ENCODE measurements at places on chromosomes 2 and 18. TPM values are rescaled to one million over a fixed set of nuclear protein-coding genes. Genes with fewer than 3 reads are reported as not detected.

The TEKT4 gene
- total RNA-seq, result not detected

GRCh38 chr18:44779753-44780292 lies 99.1 kb downstream of the SETBP1 start:
- no peaks in the 10 kb centered on the region for H3K36me3 ChIP-seq
- no peak for DNase-seq
- no peaks in the 10 kb centered on the region for H3K27me3 ChIP-seq
- H3K27ac ChIP-seq, result no peak overlapping the region
- no peak overlapping the region for H3K4me3 ChIP-seq

- H3K36me3 ChIP-seq, result no peaks in the 10 kb centered on the region
- H3K27me3 ChIP-seq, result no peaks in the 10 kb centered on the region
- no peak for DNase-seq
- no peak overlapping the region for H3K4me3 ChIP-seq
- H3K27ac ChIP-seq, result peak overlapping the region; percentile 87
- peaks cover 44% of the 10 kb centered on the region for H3K4me1 ChIP-seq
These were observed 20.5 kb upstream of the RNF149 start for GRCh38 chr2:101329026-101329425.

DNA sequence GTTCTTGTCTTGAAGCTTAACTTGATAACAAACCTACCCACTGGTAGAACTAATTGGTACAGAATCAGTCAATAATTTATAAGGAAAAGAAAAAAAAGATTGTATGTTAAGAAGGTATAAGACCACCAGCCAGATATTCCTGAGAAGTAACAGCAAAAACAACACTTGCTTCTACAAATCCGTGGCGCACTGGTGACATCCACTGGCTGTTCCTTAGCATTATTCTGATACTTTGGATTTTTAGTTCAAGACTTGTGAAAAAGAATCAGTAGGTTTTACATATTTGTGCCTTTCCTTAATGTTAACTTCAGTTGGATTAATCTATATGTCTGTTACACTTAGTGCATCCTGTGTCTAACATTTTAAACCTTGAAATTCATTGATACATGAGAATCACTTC lies 141.8 kb downstream of the GRB14 start:
- H3K4me3 ChIP-seq, result no peak overlapping the region
- no peaks in the 10 kb centered on the region for H3K36me3 ChIP-seq
- no peak for DNase-seq
- H3K27me3 ChIP-seq, result no peaks in the 10 kb centered on the region
- H3K27ac ChIP-seq, result no peak overlapping the region

DNA sequence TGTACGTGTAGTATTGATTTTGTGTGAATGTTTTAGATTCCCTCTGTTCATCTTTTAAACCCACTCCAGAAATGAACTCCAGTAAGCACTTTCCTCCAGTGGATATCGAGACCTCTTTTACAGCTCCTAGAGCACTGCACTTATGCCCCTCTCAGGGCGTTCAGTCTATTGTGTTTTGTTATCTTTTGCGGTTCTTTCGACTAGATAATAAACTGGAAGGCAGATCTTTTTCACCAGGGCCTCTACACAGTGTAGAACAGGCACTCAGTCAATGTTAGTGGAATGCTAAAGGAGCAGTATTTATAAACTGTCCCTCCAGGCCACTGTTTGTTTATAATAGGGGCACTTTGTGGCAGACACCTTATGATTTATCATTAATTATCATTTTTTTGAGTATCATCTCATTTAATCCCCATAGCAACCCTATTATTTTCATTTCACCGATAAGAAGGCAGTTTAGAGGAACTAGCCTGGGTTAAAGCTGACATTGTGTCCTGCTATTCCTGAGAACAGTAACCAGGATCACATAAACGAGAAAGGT lies 742 bp upstream of the SOS1 start:
- peaks cover 47% of the 10 kb centered on the region for H3K4me1 ChIP-seq
- H3K27me3 ChIP-seq, result no peaks in the 10 kb centered on the region
- H3K4me3 ChIP-seq, result peak overlapping the region; percentile 97
- DNase-seq, result peak; percentile 52
- H3K36me3 ChIP-seq, result no peaks in the 10 kb centered on the region

- no peaks in the 10 kb centered on the region for H3K27me3 ChIP-seq
- no peak for DNase-seq
- no peak overlapping the region for H3K27ac ChIP-seq
- H3K4me3 ChIP-seq, result no peak overlapping the region
These were observed 65.8 kb downstream of the KCTD1 start for GRCh38 chr18:26482569-26482968.

DNA sequence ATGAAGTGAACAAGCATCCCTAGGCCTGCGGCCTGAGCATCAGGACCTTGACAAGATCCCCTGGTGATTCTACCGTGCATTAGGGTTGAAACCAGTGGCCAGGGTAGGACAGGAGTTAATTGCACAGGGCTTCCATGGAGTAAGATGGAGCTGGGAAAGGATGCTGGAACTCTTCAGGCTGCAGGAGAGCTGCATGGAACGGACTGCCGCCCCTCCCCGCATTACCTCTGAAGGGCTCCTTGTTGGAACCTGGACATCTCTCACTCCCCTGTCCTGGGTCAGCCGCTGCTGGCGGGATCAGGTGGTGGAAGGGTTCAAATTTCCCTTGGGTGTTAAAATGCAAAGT lies 156.6 kb upstream of the ID2 start:
- peak overlapping the region; percentile 34 for H3K27ac ChIP-seq
- no peaks in the 10 kb centered on the region for H3K27me3 ChIP-seq
- DNase-seq, result no peak

GRCh38 chr2:68316111-68316510 lies 3.6 kb downstream of the CNRIP1 start:
- no peaks in the 10 kb centered on the region for H3K27me3 ChIP-seq
- peaks cover 10% of the 10 kb centered on the region for H3K36me3 ChIP-seq
- no peak overlapping the region for H3K27ac ChIP-seq

DNA sequence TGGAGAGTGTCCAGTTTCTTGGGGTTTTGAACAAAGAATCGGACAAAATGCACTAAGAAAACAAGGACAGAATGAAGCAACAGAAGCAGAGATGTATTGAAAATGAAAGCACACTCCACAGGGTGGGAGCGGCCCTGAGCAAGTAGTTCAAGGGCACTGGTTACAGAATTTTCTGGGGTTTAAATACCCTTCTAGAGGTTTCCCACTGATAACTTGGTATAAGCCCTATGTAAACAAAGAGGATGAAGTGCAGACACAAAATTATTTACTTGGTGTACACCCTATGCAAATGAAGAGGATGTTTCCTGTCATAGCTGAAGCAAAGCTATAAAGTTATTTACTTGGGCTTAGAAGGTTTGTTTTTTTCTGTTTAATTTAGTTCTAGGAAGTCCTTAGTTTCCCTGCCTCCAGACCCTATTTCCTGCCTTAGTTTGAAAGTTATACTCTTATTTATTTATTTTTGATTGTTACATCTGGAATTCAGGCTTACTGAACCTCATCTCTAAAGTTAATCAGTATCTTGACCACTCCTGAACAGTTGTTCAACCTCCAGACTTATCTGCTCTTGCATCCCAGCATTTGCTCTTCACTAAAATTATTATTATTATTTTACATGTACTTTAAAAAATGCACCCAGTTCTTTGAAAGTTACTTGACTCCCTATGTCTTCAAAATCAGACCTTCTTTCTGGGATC lies 193.5 kb downstream of the SPP2 start:
- no peak for DNase-seq
- H3K4me1 ChIP-seq, result no peaks in the 10 kb centered on the region
- H3K27ac ChIP-seq, result no peak overlapping the region
- H3K36me3 ChIP-seq, result no peaks in the 10 kb centered on the region
- no peaks in the 10 kb centered on the region for H3K27me3 ChIP-seq

- no peak overlapping the region for H3K4me3 ChIP-seq
- no peaks in the 10 kb centered on the region for H3K27me3 ChIP-seq
- no peak overlapping the region for H3K27ac ChIP-seq
These were observed 62.5 kb downstream of the RRM2 start for GRCh38 chr2:10185046-10185445.

GRCh38 chr2:186683341-186683740 lies 10.5 kb upstream of the FAM171B start:
- peaks cover 18% of the 10 kb centered on the region for H3K36me3 ChIP-seq
- H3K27me3 ChIP-seq, result no peaks in the 10 kb centered on the region
- H3K27ac ChIP-seq, result no peak overlapping the region
- no peaks in the 10 kb centered on the region for H3K4me1 ChIP-seq
- DNase-seq, result peak; percentile 17

The ARL4C gene
- 12.1 TPM for total RNA-seq

The VWC2L gene
- total RNA-seq, result not detected

DNA sequence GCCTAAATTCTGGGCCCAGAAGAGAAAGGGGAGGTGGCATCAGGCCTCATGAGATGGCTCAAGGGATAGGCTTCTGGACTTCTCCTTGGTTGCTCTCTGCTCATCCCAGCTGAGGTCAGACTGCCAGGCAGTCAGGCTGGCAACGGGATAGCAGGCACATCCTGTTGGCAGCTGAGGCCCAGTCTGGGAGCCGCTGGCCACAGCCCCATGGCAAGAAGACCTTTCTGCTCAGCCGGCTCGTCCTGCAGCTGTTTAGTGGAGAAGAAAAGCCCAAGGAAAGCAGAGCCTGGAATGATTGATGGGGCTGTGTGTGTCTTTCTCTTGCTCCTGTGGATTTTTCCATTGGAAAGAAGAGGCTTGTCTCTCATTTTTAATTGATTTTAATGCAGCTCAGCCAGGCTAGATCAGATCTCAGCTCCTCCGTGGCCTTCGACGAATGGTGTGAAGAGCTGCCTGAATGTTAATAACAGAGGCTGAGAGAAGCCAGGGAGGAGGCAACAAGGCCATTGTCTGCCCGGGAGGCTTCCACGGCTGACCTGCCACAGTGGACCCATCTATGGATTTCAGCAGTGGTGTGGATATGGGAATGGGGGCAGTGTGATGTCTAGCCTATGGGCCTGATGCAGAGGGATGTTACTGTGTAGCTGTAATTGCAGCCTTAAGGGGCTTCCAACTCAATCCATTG lies 99.5 kb downstream of the HS1BP3 start:
- H3K4me1 ChIP-seq, result peaks cover 11% of the 10 kb centered on the region
- H3K36me3 ChIP-seq, result no peaks in the 10 kb centered on the region
- no peak overlapping the region for H3K27ac ChIP-seq

- DNase-seq, result no peak
- no peaks in the 10 kb centered on the region for H3K36me3 ChIP-seq
- H3K27me3 ChIP-seq, result peaks cover 33% of the 10 kb centered on the region
- H3K4me1 ChIP-seq, result peaks cover 19% of the 10 kb centered on the region
- no peak overlapping the region for H3K4me3 ChIP-seq
- no peak overlapping the region for H3K27ac ChIP-seq
These were observed 2.0 kb downstream of the LYPD6 start for GRCh38 chr2:149332364-149332763.

The PIEZO2 gene
- total RNA-seq, result 0.89 TPM

GRCh38 chr2:241797441-241798080 lies 11.4 kb upstream of the NEU4 start:
- H3K27me3 ChIP-seq, result peaks cover 57% of the 10 kb centered on the region
- no peaks in the 10 kb centered on the region for H3K4me1 ChIP-seq
- no peaks in the 10 kb centered on the region for H3K36me3 ChIP-seq
- H3K4me3 ChIP-seq, result no peak overlapping the region

The KCNF1 gene
- not detected for total RNA-seq

The STK25 gene
- total RNA-seq, result 93.8 TPM

- no peak for DNase-seq
- no peaks in the 10 kb centered on the region for H3K4me1 ChIP-seq
- H3K4me3 ChIP-seq, result no peak overlapping the region
- H3K36me3 ChIP-seq, result no peaks in the 10 kb centered on the region
- no peak overlapping the region for H3K27ac ChIP-seq
- no peaks in the 10 kb centered on the region for H3K27me3 ChIP-seq
These were observed 148.9 kb upstream of the TNP1 start for GRCh38 chr2:217008794-217009193.

GRCh38 chr2:74424139-74424992 lies 2.8 kb downstream of the WDR54 start:
- no peak overlapping the region for H3K4me3 ChIP-seq
- no peaks in the 10 kb centered on the region for H3K27me3 ChIP-seq
- DNase-seq, result peak; percentile 12
- H3K36me3 ChIP-seq, result peaks cover 49% of the 10 kb centered on the region
- no peak overlapping the region for H3K27ac ChIP-seq
- peaks cover 19% of the 10 kb centered on the region for H3K4me1 ChIP-seq

The PROM2 gene
- total RNA-seq, result 92.1 TPM

DNA sequence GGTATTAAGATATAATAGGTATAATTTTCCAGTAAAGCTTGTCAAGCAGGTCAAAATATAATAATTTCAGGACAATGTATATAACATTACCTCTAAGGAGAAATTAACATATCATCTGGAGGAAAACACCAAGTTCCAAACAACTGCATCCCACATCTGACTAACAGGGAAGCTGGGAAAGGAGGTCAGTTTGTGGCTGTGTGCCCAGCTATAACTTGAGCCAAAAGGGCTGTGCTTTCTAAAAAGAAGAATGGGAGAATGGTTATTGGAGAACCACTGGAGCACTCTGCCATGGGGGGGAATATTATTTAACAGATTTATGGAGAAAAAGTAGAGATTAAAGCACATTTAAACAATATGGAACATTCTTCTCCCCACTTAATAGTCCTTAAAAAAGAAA lies 390.6 kb upstream of the PKDCC start:
- no peak overlapping the region for H3K4me3 ChIP-seq
- no peak overlapping the region for H3K27ac ChIP-seq
- no peaks in the 10 kb centered on the region for H3K27me3 ChIP-seq
- H3K36me3 ChIP-seq, result no peaks in the 10 kb centered on the region

DNA sequence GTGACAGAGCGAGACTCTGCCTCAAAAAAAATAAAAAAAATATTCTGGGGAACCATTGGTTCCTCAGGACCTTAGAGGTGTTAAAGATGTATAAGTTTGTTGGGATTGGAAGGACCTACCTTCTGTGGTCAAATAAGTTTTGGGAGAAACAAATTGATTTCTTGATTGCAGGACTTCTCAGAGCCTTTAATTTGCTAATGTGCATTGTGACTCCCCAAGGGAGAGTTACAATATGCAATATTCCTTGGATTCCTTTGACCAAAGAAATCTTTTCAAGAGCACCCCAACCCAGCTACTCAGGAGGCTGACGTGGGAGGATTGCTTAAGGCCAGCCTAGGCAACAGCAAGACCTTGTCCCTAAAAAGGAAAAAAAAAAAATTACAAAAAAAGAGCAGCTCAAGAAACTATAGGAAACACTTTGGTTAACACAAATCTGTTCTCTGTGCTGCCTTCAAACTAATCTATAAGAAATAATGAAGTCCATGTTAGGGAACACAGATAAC lies 6.5 kb downstream of the NAGK start:
- H3K36me3 ChIP-seq, result peaks cover 86% of the 10 kb centered on the region
- H3K27ac ChIP-seq, result no peak overlapping the region
- H3K4me1 ChIP-seq, result peaks cover 38% of the 10 kb centered on the region
- H3K4me3 ChIP-seq, result no peak overlapping the region
- no peak for DNase-seq

- no peaks in the 10 kb centered on the region for H3K27me3 ChIP-seq
- no peaks in the 10 kb centered on the region for H3K36me3 ChIP-seq
- DNase-seq, result no peak
- no peak overlapping the region for H3K27ac ChIP-seq
- H3K4me1 ChIP-seq, result peaks cover 16% of the 10 kb centered on the region
These were observed 86.6 kb downstream of the ATP8B1 start for GRCh38 chr18:57716549-57716948.

GRCh38 chr2:218988650-218989049 lies 3.7 kb upstream of the FEV start:
- no peak overlapping the region for H3K4me3 ChIP-seq
- H3K27me3 ChIP-seq, result peaks cover 99% of the 10 kb centered on the region
- no peak overlapping the region for H3K27ac ChIP-seq
- no peaks in the 10 kb centered on the region for H3K36me3 ChIP-seq
- H3K4me1 ChIP-seq, result peaks cover 31% of the 10 kb centered on the region

The DSG1 gene
- 1.8 TPM for total RNA-seq
